ENCODE measurements at places on chromosomes 11 and 22. TPM values are rescaled to one million over a fixed set of nuclear protein-coding genes. Genes with fewer than 3 reads are reported as not detected.

Gene EXPH5
- polyA plus RNA-seq = not detected

Gene SHANK3
- polyA plus RNA-seq = 6.3 TPM

Gene CALCA
- polyA plus RNA-seq = not detected

Gene OPCML
- polyA plus RNA-seq = 11.6 TPM

Gene NAV2
- polyA plus RNA-seq = 3.5 TPM

Gene PRR5L
- 0.22 TPM for polyA plus RNA-seq

Gene KLHL35
- 17.0 TPM for polyA plus RNA-seq

Gene SLN
- polyA plus RNA-seq = not detected

Gene MUC6
- not detected for polyA plus RNA-seq

Gene TECTA
- 2.6 TPM for polyA plus RNA-seq

Gene BUD13
- polyA plus RNA-seq = 19.1 TPM

Gene ME3
- polyA plus RNA-seq = 2.1 TPM

Gene CFAP300
- polyA plus RNA-seq = not detected

Gene OR6A2
- polyA plus RNA-seq = 0.05 TPM

Gene MMP1
- polyA plus RNA-seq = not detected

Gene TSKU
- polyA plus RNA-seq = 6.5 TPM

Gene BRSK2
- polyA plus RNA-seq = 58.2 TPM

Gene PITPNB
- 44.8 TPM for polyA plus RNA-seq

Gene GP1BB
- polyA plus RNA-seq = 40.7 TPM

Gene BLID
- not detected for polyA plus RNA-seq

Gene OSBP2
- polyA plus RNA-seq = 8.7 TPM

Gene TIMP3
- polyA plus RNA-seq = 0.72 TPM

Gene RPUSD4
- polyA plus RNA-seq = 43.4 TPM

Gene FOLR2
- not detected for polyA plus RNA-seq

Gene CCDC15
- 2.5 TPM for polyA plus RNA-seq

Gene MRGPRX3
- polyA plus RNA-seq = not detected

Gene SBF1
- polyA plus RNA-seq = 58.9 TPM

Gene WNT7B
- polyA plus RNA-seq = 0.16 TPM

Gene APLNR
- not detected for polyA plus RNA-seq

Gene ACRV1
- polyA plus RNA-seq = 0.52 TPM

Gene OMP
- not detected for polyA plus RNA-seq
